Foreskin keratinocyte (primary cell): ENCODE measurements at places on chromosomes 1 and 21. TPM values are rescaled to one million over a fixed set of nuclear protein-coding genes. Genes with fewer than 3 reads are reported as not detected.

- DNase-seq: no peak
Observed at GRCh38 chr1:244325056-244325758, 126.5 kb downstream of the ADSS2 start.

The TRAF3IP3 gene
- 0.01 TPM in 1 of 2 replicates, not detected in the other for polyA plus RNA-seq

DNA sequence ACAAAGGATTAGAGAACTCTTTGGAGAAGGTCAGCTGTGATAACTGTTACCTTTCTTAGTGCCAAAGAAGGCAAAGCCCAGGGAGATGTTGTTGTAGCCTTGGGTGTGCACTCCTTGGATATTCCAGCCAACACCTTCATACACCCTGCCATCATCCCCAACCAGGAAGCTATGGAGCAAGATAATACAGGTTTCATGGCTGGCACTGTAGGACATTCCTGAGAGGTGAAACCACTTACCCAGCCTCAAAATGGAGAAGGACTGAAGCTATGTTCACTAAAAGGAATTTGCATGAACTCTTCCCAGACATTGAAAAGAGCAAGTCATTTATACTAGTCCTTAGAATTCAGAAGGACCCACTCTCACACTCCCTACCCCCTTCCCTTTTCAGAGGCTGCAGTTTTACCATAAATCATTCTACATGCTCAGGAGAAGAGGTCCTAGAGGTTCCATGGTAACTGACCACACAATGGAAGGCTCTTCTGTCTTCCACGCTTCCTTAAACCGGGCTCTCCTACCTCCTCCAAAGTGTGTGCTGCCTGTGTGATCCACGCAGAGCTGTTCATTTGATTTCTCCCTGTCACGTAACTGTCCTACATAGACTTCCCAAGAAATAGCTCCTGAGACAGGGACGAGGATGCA, 5.5 kb downstream of the PGLYRP4 start:
- DNase-seq: no peak

DNA sequence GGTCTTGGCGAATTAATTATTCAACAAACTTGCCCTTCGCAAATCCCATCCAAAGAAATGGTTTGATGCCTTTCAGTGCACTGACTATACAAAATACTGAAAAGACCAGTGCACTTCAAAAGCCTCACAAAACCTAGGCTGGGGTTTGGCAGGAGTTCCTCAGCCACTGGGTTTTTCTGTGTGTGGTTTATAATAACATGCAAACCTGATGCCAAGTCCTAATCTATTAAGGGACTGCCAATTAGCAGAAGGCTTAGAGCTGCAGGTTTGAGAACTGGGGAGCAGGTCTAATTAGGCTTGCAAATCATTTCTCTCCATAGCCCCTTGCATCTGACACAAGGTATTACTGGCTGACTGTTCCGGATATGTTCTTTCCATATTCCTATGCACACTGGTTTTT, 27.7 kb downstream of the PLPP3 start:
- no peak for DNase-seq

- DNase-seq: no peak
Observed at GRCh38 chr1:83625646-83626045, 373.3 kb downstream of the TTLL7 start.

The FMOD gene
- polyA plus RNA-seq: 0.35 and 0.60 TPM in 2 replicates

The PGBD5 gene
- 0.01 and 0.09 TPM in 2 replicates for polyA plus RNA-seq

The KIF17 gene
- polyA plus RNA-seq: 1.2 and 1.5 TPM in 2 replicates

DNA sequence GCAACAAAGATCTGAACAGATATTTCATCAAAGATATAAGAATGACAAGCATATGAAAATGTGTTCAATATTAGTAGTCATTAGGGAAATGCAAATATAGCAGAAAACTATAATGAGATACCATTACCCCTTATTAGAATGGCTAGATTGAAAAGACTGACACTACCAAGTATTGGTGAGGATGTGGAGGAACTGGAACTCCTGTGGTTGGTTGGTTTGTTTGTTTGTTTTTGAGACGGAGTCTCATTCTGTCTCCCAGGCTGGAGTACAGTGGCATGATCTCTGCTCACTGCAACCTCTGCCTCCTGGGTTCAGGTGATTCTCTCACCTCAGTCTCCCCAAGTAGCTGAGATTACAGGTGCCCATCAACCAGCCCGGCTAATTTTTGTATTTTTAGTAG, 18.9 kb upstream of the HMGN1 start:
- DNase-seq: no peak

The PRKAA2 gene
- 0.02 and 0.03 TPM in 2 replicates for polyA plus RNA-seq

- no peak for DNase-seq
Observed at GRCh38 chr1:233082778-233083550, 132.6 kb downstream of the NTPCR start.

- no peak for DNase-seq
Observed at GRCh38 chr1:63322944-63323864, 837 bp downstream of the FOXD3 start.

The MMEL1 gene
- 0.29 and 0.56 TPM in 2 replicates for polyA plus RNA-seq

GRCh38 chr1:87437663-87438295, 109.1 kb downstream of the LMO4 start:
- DNase-seq: no peak

The NTNG1 gene
- polyA plus RNA-seq: 3.7 and 5.0 TPM in 2 replicates

DNA sequence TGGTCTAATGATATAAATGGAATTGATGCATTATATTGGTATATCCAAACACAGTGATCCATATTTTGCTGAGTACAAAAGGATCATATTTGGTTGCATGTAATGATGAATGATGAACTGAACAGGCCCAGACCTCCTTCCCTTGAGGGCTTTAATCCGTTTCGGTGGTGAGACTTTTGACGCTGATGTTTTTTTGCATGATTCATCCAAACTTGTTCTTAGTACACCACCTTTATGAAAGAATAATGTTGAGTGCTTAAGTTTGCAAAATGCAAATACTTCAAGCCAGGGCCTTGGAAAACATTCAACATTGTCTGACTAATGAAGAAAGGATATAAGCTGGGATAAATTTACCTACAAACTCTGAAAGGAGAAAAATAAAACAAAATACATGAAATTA, 19.2 kb downstream of the HOOK1 start:
- DNase-seq: peak; percentile 92

- DNase-seq: no peak
Observed at GRCh38 chr1:23645338-23645737, 46.3 kb upstream of the RPL11 start.

- DNase-seq: no peak
Observed at GRCh38 chr1:10674700-10675609, 121.5 kb downstream of the CASZ1 start.

The CD53 gene
- not detected in 2 replicates for polyA plus RNA-seq

The CLDN8 gene
- not detected in 2 replicates for polyA plus RNA-seq

DNA sequence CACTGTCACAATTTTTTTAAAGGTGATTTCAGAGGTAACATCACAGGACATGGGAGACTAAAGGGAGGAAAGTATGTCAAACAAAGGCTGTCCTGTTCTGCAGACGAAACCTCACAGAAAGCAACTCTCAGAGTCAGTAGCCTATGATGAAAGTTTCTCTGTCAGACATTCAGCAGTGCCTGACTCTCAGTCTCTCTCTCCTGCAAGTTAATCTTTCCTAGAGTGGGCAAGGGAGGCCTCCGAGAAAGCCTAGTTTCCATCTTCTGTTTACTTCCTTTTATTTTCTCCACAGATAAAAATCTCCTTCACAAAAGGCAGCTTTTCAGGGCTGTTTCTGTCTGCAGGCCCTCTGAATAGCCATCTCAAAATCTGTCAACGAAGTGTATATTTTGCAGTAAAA, 24.9 kb upstream of the FMO2 start:
- no peak for DNase-seq

The MYBPH gene
- not detected in 2 replicates for polyA plus RNA-seq

GRCh38 chr1:25771221-25772114, 28.5 kb upstream of the SELENON start:
- no peak for DNase-seq

DNA sequence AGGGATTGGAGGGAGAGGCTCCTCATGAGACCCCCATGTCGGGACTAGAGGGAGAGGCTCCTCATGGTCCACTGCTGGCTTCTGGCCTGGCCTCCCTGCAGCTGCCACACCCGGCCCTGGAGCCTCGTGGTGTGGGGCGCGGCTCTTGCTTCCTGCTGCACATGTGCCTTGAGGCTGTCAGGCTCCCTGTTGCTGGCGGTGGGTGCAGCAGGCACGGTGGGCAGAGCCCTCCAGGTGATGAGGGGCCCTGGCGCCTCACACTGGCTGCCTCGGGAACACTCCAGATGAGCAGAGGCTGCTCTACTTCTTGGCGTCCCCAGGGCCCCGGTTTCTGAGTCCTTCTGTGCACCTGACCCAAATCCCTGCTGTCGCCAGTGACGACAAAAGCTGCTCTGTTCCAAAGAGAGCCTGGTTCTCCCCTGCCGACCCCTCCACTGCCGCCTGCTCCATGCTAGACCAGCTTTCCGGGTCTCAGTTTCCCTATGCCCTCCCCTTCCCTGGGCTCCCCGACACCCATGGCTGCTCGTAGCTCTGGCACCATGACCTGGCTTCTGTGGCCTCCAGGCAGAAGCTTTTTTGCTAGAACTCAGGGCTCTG, 9.7 kb upstream of the ATAD3B start:
- no peak for DNase-seq

- no peak for DNase-seq
Observed at GRCh38 chr1:66480162-66480561, 53.8 kb upstream of the SGIP1 start.

The CNN3 gene
- polyA plus RNA-seq: 83.5 and 103 TPM in 2 replicates

The MPZL1 gene
- 71.4 and 86.1 TPM in 2 replicates for polyA plus RNA-seq

GRCh38 chr1:63742526-63742925, 31.3 kb upstream of the ROR1 start:
- no peak for DNase-seq

The ACTL8 gene
- not detected in 2 replicates for polyA plus RNA-seq

GRCh38 chr21:44513389-44514217, 26.4 kb downstream of the KRTAP10-1 start:
- DNase-seq: no peak

- DNase-seq: no peak
Observed at GRCh38 chr21:35578831-35579471, 481.4 kb downstream of the SETD4 start.

The LORICRIN gene
- 0.03 TPM in 1 of 2 replicates, not detected in the other for polyA plus RNA-seq

DNA sequence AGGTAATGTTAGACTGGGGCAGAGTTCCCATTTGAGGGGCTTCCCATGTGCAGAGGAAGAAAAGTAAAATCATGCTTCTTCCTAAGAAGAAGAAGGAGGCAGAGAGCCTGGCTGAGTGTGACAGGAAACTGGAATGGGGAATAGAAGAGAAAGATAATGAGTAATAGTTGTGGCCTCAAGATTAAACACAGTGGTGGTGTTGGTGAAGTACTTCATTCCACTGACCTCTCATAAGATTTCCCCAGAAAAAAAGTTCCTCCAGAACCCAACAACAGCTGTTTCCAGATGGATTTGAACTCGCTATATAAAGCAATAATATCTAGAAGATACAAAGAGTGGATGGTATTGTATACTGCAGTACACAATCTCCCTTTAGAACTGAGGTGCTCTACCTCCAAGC, 13.0 kb downstream of the RGS1 start:
- no peak for DNase-seq

DNA sequence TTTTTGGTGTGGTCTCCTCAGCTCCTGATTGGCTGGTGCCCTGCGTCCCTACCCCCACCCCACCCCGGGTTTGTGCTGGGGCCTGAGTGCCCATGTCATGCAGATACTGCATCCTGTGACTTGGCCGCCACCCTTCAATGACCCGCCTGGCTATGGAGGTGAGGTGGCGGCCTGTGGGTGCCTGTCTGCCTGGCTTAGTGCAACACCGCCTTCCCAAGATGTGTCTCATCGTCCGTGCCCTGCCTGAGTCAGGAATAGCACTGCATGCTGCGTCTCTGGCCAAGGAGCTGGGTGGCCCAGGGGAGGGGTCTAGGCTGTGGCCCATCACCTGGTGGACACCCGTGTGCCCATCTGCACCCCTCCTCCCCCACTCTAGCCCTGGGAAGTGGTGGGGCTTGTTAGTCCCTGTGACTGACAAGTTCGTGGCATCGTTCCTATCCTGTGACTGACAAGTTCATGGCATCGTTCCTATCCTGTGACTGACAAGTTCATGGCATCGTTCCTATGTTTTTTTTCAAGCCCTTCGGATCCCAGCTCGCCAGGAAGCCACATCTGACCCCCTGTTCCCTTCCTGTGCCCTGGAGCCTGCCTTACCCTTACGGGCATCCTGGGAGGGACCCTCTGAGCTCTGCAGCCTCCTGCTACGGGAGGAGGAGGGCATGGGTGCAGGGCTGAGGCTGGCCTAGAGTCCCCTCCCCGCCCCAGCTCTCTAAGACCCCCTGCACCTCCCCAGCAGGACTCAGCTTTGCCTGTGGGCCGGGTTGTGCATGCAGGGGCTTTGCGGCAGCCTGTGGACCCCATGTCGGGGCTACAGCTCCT, 7.5 kb downstream of the SLX9 start:
- DNase-seq: peak; percentile 39

GRCh38 chr1:100074604-100075395, 57.9 kb downstream of the SASS6 start:
- DNase-seq: no peak

DNA sequence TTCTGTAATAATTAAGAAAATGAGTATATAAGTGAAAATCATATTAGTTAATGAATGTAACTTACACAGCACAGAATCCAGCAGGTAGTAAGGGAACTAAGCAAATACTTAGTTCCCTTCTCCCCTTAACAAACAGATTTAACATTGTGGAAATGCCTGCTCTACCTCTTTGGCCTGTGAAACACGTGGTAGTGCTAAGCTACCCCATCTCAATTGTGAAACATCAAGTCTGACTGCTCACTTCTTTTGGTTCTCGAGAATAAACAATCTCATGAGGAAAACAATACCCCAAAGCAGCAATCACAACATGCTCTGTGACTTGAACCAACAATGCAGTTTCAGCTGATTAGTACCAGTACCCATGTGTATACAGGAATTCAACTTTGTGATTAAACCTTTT, 4.7 kb downstream of the MYSM1 start:
- no peak for DNase-seq

- peak; percentile 54 for DNase-seq
Observed at GRCh38 chr1:244862699-244863490, 1.4 kb downstream of the HNRNPU start.

GRCh38 chr21:25638660-25639550, at the start of gene JAM2:
JAM2 (plus strand) TSS chr21:25639258; CDS start chr21:25639822, 564 bp downstream.
- DNase-seq: no peak

The TRABD2B gene
- 0.33 and 0.53 TPM in 2 replicates for polyA plus RNA-seq

DNA sequence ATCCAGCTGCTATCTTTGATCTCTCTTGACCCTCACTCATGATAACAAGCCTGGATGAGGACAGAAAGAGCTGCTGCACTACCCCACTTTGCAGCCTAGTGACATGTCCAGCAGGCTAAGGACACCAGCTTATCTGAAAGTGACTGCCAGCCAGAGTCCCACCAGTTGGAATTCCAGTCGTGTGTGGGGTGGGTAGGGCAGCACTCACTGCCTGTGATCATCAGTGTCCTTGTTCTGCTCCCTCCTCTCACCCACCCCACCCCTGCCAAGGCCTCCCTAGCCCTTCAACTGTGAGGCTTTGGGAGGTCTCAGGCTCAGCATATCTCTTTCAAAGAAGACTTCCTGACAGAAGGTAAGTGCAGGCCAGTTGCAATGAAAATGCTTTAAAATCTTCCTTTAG, 15.5 kb upstream of the NMNAT2 start:
- no peak for DNase-seq

The MATN1 gene
- polyA plus RNA-seq: 0.07 TPM in 1 of 2 replicates, not detected in the other

The SIKE1 gene
- 24.0 and 27.6 TPM in 2 replicates for polyA plus RNA-seq
